ENCODE measurements at places on chromosomes 6 and 20.

- no peak for DNase-seq
These were observed 166.0 kb downstream of the ARHGAP18 start for GRCh38 chr6:129543981-129544380.

DNA sequence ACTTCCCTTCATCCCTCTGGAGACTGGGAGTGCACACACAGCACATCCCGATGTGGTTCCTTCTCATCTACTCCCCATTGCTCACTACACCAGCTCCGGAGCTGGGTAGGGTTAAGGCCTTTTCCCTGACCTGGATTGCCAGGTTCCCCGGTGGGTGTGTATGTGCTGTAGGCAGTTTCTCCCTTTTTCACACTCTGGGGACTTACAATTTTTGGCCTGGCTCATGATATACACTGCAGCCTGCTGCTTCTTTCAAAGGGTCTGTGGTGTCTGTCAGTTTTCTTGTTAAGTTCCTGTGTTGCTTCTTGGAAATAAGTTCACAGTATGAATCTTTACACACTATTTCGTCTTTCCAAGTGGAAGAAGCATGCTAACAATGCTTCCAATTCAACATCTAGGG, 405.5 kb downstream of the UTRN start:
- no peak for DNase-seq

DNA sequence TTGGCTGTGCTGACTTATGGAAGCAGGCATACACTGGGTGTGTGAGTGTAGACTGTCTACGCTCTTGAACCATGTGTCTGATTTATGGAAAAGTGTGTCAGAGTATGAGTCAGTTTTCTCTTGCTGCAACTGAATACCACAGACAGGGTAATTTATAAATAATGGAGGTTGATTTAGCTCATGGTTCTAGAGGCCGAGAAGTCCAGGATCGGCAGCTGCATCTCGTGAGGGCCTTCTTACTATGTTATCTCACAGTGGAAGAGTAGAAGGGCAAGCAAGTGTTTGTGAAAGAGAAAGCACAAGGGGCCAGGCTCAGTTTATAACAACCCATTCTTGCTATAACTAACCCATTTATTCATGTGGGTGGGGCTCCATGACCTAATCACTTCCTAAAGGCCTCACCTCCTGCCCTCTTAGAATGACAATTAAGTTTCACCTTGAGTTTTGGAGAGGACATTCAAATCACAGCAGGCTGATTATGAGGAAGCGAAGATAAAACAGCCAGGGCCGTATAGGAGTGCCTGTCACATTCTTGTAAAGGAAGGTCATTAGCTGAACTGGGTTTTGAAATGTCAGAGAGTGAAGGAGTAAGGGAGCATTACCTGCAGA, 6.7 kb downstream of the GPR31 start:
- no peak for DNase-seq

GRCh38 chr20:4661191-4661590, 60.5 kb upstream of the PRND start:
- no peak for DNase-seq

DNA sequence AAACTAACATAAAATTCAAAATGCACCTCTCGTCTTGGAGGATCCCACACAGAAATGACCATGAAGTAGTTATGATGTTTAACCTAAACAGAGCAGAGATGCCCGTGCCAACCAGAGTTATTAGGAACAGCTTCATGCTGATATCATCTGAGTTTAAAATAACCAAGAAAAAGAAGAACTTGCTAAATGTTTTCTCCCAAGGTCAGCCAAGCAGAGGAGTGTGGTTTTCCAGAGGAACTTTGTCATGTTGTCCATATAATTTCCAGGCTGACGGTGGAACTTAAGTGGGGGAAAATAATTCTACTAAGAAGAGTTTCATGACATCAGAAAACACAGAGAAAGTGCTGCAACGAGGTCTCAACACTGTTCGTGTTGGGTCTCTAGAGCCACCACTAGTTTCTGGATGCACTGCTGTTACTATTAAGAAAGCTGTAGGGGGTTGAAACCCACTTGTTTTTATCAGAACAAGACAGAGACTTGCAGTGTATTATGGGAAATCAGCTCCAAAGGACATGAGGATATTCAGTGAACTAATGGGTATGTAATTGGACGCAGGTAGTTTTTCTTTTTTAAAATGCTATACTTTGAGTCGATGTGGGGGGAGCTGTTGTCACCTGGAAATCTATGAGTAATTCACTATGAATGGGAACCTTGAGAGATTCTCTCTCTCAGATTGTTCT, 5.2 kb downstream of the AGPAT4 start:
- DNase-seq = no peak

- peak; percentile 15 for DNase-seq
These were observed 651 bp upstream of the BLTP3A start for GRCh38 chr6:34791164-34791700.

DNA sequence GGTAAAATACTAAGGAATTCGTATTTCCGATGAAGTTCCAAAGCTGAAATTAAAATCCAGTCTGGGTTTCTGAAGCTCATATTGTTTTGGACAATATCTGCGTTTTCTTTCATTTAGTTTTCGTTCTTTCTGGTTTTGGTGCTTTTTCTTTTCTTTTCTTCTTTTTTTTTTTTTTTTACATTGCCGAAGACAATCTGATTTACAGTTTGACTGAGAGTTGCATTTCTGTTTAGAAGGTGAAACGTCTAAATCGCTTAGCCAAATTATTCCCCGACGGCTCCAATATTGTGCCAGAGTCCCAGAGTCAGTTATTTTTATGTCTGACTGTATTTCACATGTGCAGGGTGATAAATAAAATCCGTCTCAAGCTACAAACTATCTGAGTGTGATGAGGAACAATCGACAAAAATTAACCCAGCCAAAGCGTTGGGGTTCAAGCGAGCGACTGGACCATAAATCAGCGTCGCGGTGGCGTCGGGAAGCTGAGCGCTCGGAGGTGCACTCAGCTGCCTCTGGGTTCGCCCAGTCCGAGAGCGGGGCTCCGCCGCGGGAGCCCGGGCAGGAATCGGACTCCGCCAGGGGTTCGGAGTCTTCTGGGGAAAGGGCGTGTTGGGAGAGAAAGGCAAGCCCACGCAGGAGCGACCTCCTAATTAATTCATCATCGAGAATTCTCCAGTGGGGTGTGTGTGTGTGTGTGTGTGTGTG, 8.2 kb upstream of the TBX18 start:
- no peak for DNase-seq

GRCh38 chr6:139841794-139842215, 467.4 kb upstream of the CITED2 start:
- DNase-seq = no peak

DNA sequence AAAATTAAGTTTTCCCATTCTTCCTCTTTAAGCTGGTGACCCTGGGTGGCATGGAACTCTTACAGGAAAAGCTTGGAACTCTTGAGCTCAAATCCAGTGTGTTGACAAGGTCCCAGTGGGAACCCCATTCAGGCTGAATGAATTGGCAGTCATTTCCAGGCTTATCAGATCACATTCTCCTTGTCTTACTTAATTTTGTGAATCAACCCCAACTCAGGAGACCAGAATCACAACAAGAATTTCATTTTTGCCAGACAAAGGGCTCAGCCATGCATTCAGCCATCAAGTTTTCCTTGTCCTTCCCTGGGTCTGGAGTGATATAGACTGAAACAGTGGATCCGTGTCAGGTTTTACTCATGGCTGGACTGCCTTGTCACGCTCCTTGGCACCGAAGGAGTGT, 92.1 kb upstream of the EEF1E1 start:
- no peak for DNase-seq

DNA sequence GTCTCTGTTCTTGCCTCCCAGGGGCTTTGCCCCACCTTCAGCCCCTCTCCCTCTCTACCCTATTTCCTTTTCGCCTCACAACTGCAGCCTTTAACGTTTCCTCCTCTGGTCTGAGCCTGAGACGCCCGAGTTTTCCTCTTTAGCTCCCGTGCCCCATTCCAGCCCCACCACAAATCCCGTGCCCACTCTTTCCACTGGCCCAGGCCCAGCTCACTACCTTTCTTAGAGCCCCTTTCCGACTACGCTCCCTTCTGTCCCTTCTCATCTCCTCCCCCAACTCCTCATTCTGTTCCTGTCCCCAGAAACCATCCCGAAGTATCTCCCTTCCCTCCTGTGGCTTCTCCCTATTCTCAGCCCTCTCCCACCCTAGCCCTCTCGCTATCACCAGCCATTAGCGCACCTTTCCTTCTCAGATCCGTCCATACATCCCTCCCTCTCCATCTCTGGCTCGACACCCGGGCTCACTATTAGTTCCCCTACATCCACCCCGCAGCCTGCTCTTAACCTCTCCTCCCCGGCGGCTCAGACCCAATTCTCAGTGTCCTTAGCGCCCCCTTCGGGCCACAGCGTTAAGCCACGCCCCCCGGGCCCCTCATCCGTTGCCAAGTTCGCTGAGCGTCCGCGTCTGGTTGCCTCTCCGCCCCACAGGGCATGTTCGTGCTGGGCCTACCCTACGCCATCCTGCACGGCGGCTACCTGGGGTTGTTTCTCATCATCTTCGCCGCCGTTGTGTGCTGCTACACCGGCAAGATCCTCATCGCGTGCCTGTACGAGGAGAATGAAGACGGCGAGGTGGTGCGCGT, 2.7 kb downstream of the SLC32A1 start:
- DNase-seq = no peak

DNA sequence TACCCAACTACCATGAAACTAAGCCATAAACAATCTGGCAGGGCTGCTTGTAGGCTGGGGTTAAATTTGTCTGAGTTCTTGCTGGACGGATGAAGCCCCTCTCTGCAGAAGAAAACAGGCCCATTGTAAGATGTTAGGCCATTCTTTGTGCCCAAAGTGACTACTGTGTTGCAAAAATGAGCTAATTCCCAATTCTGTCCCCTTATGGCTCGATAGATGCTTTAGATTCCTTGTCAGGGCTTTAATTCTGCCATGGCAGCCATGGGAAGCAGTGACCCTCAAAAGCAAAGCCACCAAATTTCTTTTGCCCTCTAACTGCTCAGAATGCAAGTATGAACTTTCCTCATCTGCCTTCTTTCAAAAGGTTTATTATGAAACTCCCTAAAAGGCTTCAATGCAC, 45.2 kb downstream of the LAMA4 start:
- DNase-seq = no peak

DNA sequence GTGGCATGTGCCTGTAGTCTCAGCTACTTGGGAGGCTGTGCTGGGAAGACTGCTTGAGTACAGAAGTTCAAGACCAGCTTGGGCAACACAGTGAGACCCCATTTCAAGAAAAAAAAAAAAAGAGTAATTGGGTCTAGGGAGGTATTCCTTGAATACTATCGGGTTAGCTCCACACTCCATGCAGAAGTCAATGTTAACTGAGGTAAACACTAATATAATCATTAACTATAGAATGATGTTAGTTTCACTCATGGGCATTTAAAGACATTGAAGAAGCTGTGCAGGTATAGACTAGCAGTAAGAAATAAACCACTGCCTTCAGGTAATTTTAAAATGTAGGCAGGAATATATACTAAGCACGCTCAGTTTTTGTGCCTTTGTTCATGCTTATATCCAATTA, 32.6 kb downstream of the MDN1 start:
- no peak for DNase-seq

DNA sequence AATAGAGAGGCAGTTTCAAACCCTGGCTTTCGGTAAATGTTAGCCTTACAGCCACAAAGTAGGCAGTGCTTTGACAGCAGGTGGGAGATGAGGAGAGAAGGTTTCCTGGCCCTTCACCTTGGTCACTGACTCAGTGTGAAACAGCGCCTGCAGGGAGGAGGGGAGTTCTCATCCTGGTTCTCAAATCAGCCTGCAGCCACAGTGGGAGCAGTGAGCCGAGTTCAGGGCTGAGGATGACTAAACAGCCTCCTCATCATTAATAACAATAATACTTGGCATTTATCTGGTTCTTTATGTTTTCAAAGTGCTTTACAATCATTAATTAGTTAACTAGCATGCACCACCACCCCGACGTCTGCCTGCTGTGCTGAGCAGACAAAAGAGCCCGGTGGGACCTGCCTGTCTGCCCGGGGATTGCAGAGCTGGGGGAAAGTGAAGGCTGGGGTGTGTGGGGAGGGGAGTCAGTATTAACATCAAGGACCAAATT, 59.6 kb downstream of the PRDM1 start:
- DNase-seq = no peak

GRCh38 chr6:92132457-92132856, 1286.9 kb downstream of the EPHA7 start:
- no peak for DNase-seq

DNA sequence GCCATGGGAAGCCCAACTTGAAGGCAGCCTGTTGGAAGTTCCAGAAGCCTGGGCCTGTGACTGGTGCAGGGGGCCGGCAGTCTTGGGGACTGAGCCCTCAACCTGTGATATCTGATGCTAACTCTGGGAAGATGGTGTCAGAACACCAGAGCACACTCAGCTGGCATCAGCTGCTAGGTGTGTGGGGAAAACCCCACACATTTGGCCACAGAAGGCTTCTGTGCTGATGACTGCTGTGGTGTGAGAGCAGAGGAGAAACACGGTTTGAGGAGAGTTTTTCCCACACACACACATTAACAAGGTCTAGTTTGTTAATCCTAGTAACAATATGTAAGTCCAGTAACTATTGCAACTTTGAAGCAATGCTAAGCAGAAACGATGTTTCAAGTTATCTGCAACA, 78.0 kb downstream of the PSMB1 start:
- DNase-seq = no peak

- no peak for DNase-seq
These were observed 10.3 kb downstream of the FOXQ1 start for GRCh38 chr6:1322156-1322555.

DNA sequence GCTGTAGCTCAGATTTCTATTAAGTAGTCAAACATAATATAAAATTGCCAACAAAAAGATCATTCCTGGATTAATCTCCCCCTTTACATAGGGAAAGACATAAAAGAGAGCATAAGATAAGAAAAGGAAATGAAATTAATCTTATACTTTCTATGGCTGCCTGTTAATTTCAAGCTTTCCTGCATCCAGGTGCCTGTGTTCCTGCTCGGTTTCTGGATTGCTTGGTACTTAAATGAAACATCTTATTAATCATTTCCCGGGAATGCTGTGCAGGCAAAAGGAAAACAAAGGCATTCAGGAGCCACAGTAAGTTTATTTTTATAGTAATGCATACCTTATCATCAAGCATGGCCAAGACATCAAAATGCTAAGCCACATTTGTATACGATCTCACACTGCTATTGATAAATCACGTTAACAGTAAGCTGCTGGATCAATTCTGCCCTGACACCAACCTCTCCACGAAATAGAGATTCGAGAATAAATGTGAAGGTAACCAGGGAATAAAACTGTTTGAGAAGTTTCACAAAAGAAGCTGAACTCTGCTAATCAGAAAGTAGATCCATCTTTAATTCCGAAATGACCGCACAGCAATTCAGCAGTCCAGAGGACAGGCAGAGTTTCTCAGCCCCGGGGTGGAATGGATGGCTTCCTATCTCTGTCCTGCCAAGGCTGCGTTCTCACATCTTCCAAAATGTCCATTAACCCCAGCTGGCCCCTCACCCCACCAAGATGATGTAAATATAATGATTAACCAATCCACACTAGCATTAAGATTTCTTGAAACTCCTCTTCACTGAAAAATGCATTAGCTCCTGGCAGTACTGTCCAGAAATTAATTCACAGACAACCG, 32.6 kb upstream of the APCDD1L start:
- DNase-seq = no peak
